SJCRH30 (cell line): ENCODE measurements at places on chromosomes 3 and 15. TPM values are rescaled to one million over a fixed set of nuclear protein-coding genes. Genes with fewer than 3 reads are reported as not detected.

DNA sequence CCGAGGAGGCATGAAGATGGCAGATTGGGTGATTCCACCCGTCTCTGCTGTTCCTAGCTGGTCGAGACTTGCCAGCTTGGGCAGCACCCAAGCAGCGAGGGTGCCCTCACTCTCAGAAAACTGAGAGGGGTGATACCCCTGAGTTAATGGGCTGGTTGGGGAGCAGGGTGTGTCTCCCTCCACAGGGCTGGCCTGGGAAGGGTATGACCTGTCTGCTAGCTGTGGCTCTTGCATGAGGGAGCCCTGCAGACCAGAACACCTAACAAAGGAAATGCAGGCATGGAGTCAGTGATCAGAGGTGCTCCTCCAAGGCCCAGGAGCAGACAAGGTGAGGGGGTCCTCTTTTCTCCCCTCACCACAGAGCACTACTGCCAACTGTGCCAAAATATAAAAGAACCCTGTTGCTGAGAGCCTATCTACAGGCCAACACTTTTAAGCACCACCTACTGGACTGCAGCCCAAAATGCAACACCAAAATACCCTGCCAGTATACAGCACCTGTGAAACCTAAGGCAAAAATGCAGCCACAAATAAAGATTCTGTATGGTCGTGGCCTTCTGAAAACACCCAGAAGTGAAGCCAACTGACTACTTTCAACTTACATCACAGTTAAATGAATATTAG is 35.8 kb upstream of the PPM1L start:
- no peak for DNase-seq
- H3K4me1 ChIP-seq, result no peaks in the 10 kb centered on the region
- H3K4me3 ChIP-seq, result no peak overlapping the region
- no peak overlapping the region for H3K27ac ChIP-seq

GRCh38 chr3:143972505-143973258 is 1.1 kb downstream of the DIPK2A start:
- peak overlapping the region; percentile 57; the same call in 1 of the 2 replicates for H3K27ac ChIP-seq
- H3K36me3 ChIP-seq, result no peaks in the 10 kb centered on the region
- H3K4me1 ChIP-seq, result no peaks in the 10 kb centered on the region
- H3K27me3 ChIP-seq, result no peaks in the 10 kb centered on the region; the same call in 1 of the 2 replicates

- H3K4me1 ChIP-seq, result no peaks in the 10 kb centered on the region
- no peaks in the 10 kb centered on the region for H3K27me3 ChIP-seq
- DNase-seq, result no peak
- no peak overlapping the region for H3K4me3 ChIP-seq
- no peaks in the 10 kb centered on the region for H3K36me3 ChIP-seq
Observed at GRCh38 chr3:160291290-160291908, 66.2 kb downstream of the C3orf80 start.

GRCh38 chr3:98777801-98778220 is 14.7 kb downstream of the ST3GAL6 start:
- H3K36me3 ChIP-seq, result no peaks in the 10 kb centered on the region
- H3K4me3 ChIP-seq, result no peak overlapping the region
- H3K27me3 ChIP-seq, result no peaks in the 10 kb centered on the region
- H3K27ac ChIP-seq, result no peak overlapping the region

ZNF662 gene
- total RNA-seq, result not detected in 2 replicates

TP63 gene
- total RNA-seq, result 0.71 and 1.1 TPM in 2 replicates
